NT2/D1 (cell line): ENCODE measurements at places on chromosomes 7 and 10.

GRCh38 chr7:17598846-17599245 is 300.4 kb downstream of the AHR start:
- no peak for DNase-seq

GRCh38 chr10:97563337-97563736 is 9.2 kb upstream of the ANKRD2 start:
- DNase-seq = no peak

DNA sequence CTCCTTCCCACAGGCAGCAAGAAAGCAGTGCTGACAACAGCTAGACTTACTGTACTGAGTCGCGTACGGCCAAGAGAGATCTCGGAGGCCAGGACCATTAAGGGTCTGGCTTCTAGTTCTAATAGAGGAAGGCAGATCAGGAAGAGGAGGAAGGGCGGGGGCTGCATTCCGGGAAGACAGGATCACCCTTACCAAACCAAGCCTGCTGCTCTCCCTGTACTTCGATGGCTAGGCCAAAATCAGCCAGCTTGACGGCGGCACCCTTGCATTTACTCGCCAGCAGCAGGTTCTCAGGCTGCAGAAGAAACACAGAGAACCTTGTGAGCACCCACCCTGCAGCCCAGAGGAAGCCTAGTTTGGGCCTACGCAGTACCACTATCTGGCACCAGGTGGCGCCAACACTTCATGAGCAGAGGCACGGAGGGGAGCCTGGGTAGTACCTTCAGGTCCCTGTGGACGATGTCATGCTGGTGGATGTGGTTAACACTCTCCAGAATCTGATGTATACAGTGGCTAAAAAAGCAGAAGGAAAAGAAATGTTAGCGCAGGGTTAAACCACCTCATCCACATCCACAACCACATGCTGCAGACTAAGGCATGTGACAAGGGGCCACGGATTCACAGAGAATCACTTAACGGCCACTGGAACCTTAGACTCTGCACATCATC is 25.4 kb downstream of the CAMK2G start:
- peak; percentile 52 for DNase-seq

DNA sequence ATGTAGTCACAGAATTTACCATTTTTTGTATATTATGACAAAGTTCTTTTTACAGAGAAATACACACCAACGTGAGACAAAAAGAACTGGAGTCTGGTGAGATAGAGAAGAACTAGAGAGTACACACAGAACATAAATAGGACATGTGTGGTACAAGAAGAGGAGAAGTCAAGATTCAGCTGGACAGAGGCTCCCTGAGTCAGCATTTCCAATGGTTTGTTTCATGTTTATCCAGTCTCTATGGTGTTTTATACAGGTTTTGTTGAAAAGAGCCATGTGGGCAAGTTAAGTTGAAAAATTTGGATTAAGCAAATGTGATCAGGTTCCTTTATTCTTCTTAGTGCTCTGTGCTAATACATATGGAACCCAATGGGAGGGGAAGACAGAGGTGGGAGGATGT is 105.5 kb upstream of the AKR1E2 start:
- no peak for DNase-seq

DNA sequence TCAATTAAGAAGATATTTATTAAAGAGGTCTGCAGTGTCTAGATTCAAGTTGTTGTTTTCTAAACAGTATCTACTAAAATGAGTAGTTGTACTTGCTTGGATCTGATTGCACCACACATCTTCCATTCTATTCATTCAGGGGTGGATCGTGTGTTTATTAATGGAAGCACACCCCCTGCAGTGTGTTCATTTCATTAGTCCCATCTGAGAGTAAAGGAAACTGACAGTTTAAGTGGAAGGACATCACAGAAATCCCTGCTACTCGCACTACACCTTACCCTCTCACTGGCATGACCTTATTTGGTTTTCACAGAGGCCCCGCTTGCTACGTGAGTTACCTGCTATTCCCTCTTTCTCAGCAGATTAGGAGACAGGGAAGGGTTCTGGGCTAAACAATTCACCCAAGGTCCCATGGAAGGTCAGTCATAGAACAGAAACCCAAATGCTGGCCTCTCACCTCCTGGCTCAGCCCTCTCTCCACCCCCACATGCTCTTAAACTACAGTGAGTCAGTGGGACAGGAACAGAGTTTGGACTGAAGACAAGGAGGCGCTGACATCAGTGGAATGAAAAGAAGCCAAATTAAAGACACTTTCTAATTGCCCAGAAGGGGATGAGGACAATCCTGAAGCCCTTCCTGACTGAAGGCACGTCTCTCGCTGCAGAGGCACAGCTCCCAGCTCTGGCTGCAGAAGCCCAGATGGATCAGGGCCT is 369.2 kb upstream of the NRP1 start:
- DNase-seq = no peak

GRCh38 chr10:79378647-79379511 is 31.6 kb downstream of the PPIF start:
- DNase-seq = no peak

DNA sequence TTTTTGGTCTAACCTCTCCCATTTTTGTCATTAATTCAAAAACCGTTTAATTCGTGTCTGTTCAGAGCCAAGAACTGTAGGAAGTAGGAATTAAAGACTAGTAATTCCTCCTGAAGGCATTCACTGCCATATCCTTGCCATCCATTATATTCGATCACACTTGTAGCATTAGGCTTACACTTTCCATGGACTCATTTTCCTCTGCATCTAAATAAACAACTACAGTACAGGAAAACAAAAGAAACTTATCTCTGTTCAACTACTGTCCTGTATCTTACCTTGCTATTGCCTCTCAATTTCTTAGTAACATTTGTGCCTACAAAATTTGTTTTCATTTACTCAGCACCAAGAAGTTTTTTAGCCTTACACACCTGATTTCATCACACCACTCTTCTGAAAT is 111.6 kb upstream of the SEMA3C start:
- no peak for DNase-seq

DNA sequence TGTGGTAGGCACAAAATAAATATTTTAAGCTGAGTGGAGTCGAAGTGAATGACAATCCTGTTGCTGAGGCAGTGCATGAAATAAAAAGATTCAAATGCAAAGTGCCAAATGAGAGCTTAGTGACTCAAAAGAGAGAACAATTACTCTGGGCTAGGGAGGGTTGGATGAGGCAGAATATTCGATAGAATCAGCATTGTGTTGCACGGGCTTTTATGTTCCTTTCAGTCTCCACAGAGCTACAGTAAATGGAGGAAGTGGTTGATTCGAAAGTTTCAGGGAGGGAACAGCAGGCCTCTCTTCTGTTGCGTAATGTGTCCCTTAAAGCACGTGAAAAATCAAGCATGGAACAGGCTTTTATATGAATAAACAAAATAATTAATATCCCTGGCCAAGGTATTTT is 599.3 kb upstream of the CELF2 start:
- DNase-seq = peak; percentile 11

- DNase-seq = no peak
These were observed 160.7 kb downstream of the ZEB1 start for GRCh38 chr10:31479752-31480151.

- no peak for DNase-seq
These were observed 77.6 kb downstream of the RALA start for GRCh38 chr7:39700932-39701331.

GRCh38 chr10:91220954-91221675 is 652 bp downstream of the PCGF5 start:
- no peak for DNase-seq

DNA sequence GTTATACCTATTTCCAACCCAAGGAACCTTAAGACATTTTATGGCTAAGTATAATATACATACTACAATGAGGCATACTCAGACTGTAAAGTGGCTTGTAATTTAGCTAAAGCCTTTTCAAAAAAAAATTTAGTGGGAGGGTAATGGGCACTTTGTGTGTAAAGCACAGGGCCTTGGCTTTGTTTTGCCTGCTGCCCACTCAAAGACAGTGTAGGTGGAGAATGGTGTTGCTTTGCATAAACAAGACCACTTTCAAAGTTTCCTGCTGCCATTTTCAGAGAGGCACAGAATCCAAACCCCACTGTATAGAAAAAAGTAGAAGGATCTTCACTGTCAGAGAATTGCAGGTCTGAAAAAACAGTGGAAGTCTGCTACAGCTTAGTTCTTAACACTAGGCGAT is 21.2 kb upstream of the SLC35B4 start:
- no peak for DNase-seq

DNA sequence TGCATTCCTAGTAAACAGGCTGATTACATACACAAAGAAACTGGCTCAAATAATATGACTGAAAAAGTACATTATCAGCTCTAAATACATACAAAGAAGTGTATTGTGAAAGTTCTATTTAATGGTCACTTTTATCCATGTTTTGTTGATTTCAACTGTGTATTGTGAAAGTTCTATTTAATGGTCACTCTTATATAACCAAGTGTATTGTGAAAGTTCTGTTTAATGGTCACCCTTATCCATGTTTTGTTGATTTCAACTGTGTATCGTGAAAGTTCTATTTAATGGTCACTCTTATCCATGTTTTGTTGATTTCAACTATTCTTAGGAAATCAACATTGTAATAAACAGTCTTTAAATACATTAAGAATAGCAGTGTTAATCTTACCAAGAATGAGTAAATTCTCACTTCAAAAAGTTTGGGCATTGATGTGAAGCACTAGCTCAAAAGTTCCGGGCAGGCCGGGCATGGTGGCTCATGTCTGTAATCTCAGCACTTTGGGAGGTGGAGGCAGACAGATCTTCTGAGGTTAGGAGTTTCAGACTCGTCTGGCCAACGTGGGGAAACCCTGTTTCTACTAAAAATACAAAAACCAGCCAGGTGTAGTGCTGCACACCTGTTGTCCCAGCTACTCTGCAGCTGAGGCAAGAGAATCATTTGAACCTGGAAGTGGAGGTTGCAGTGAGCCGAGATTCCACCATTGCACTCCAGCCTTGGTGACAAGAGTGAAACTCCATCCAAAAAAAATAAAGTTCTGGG is 34.8 kb upstream of the FEZF1 start:
- DNase-seq = no peak

DNA sequence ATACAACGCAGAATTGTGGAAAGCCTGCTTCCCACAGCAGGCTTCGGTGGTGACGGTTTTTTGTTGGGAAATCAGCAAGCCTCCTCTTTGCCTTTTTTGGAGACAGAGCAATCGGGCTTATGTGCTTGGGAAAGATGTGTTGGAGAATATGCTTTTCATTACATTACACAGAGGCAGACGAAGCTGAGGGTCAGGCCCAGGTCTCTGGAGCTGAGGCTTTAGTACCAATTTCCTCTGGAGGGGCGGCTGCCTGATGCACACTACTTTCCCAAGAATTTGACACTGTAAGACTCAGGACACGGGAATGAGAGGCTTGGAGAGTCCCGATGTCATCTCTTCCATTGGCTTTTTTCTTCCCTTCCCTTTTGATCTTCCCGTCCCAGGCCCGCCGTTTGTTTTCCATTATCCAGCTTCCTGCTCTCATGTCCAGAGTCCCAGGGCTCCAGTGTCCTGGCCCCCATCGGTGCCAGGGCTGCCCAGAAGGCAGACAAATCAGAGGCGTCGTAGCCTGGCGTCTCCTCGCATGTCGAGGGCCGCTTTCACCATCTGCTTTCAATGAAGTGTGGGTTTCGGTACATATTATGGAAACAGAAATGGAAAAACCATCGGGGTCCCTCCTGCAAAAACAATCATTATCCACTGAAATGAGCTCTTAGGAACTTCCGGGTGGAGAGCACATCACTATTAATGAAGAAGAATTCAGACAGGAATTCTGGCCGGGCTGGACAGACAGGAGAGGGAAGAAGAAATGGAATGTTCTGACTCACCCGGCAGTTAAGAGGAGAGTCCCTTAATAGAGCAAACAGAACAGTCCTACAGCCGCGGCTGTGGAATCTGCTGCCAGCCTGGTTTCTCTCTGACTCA is 123.0 kb upstream of the JCAD start:
- no peak for DNase-seq

GRCh38 chr10:104297697-104298660 is 29.0 kb downstream of the GSTO2 start:
- DNase-seq = no peak

DNA sequence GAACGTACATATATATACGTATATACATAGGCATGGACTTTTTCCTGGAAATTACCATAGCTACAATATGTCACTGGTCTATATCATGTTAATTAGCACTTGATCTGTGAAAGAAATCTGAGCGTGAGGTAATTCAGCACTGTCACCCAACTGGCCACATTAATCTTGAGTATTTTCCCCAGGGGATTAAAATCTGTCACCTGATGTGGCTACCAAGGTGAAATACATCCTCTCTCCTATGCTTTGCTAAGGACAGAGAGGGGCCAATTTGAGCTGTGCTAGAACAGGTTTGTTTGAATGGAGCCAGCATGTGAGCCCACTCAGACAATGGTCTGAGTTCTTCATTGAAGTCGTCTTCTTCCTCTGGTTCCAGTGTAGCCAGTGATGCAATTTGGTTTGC is 33.3 kb downstream of the CYCS start:
- no peak for DNase-seq
